ENCODE measurements at places on chromosomes 3 and 15.

DNA sequence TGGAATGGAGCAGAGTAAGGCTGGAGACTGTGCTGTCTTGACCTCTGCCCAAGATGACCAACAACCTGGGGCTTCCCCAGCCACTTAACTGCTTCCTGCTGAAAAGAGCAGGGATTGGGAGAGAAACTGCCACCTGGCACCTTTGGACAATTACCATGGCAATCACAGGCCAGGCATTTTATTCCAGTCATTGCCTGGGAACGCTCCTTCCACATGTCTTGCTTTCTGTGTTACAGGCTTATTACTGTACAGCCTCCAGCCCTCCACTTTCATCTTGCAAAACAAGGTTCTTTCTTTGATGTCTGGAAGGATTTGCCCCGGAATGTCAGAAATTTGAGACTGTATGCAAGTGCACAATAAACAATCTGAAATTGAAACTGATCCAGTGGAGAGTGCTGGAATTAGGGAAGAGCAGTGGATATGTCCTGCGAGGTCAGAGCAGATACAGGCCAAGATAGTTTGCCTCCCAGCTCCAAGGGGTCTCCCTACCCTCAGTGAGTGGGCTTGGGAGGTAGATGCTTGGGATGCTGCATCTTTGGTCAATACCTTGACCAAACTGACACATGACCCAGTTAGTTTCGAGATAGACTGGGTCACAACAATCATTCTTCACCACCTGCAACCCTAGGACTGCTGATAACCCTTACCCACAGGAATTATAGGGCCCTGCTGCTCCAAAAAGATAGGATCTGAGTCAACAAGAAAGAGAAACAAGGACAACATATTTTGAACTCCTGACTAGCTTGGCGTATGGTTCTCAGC lies 2.7 kb downstream of the PPP1R14D start:
- DNase-seq = peak; percentile 85

- no peak for DNase-seq
Observed at GRCh38 chr15:80317389-80318182, 65.6 kb upstream of the CTXND1 start.

GRCh38 chr3:55629432-55629831 lies 142.3 kb upstream of the WNT5A start:
- no peak for DNase-seq

GRCh38 chr3:196740481-196741248 lies 1.0 kb downstream of the PAK2 start:
- DNase-seq = peak; percentile 23

DNA sequence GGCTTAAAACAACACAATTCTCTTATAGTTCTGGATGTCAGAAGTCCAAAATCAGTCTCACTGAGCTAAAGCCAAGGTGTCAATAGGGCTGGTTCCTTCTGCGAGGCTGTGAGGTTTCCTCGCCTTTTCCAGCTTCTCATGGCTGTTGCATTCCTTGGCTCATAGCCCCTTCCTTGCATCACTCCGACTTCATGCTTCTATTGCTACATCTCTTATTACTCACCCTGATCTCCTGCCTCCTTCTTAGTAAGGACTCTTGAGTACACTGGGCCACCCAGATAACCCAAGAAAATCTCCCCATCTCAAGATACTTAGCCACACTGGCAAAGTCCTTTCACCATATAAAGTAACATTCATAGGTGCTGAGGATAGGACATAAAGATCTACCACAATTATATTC lies 193.9 kb downstream of the ADAMTS17 start:
- no peak for DNase-seq

DNA sequence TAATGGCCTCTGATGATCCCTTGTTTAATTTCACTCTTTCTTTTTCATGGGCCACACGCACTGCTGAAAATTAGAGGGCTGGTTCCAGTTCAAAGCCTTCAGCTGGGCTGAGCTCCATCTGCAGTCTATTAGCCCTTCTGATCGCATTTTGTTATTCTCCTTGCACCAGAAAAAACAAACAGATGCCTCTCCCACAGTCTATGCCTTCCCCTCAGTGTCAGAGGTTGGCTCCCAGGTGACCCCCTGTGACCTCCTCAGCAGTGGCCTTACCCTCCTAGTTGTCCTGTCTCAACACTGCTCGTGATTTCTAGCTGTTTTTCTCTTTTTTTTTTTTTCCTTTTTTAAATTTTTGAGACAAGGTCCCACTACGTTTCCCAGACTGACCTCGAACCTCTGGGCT lies 77.1 kb upstream of the PRTG start:
- DNase-seq = no peak

DNA sequence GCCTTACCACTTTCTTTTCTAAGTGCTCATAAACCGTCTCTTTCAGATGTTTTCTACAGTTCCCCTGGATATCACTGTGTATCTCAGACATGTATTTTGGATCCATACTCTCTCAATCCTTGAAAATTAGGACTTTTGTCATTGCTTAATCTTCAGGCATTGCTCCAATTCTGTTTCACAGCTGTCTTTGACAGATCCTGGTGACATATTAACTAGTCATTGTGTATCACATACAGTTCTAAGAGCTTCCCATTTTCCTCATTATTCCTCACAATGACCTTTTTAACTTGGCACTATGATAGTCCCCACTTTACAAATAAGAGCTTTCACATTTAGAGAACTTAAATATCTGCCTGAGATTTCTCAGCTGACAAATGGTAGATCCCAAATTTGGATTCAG lies 151.7 kb downstream of the CLSTN2 start:
- DNase-seq = no peak

GRCh38 chr3:87145553-87145952 lies 81.6 kb upstream of the CHMP2B start:
- no peak for DNase-seq

GRCh38 chr15:55587321-55588069 lies 650 bp downstream of the PYGO1 start:
- DNase-seq = no peak

GRCh38 chr15:48393645-48394506 lies 62.6 kb downstream of the DUT start:
- DNase-seq = no peak

- DNase-seq = no peak
Observed at GRCh38 chr3:10093678-10094077, 14.4 kb downstream of the FANCD2OS start.

DNA sequence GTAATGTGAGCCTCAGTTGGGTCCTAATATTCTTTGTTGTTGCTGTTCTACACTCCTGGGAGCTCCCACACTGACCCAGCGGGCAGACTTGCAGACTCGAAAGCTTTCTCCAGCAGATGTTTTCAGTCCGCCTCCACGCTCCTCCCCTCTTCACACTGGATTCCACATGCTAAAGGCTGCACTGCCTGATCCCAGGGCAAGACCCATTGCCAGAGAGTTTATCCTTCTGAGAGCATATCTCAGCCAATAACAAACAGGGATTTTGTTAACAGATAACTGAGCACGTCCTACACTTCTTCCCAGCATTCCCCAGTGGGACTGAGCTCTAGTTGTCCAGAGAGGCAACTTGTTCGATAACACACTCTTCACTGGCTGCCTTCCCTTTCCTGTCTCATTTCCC lies 8.0 kb upstream of the COL6A6 start:
- no peak for DNase-seq

DNA sequence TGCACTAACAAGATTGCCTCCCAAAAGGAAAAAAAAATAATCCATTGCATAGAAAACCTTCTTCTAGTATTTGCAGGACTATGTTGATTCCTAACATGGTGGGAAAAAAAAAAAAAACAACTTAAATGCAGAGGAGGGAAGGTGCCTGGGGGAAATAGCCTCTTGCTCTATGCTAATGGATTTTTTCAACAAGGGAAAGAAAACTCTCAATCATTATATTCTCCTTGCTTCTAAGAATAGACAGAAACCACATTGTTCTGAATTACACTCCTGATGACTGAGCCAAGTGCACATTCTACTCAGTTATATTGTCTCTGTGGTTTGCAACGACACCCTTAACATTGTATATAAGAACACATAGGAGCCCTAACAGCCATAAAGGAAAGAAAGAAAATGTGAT lies 760.2 kb downstream of the NAALADL2 start:
- DNase-seq = no peak

DNA sequence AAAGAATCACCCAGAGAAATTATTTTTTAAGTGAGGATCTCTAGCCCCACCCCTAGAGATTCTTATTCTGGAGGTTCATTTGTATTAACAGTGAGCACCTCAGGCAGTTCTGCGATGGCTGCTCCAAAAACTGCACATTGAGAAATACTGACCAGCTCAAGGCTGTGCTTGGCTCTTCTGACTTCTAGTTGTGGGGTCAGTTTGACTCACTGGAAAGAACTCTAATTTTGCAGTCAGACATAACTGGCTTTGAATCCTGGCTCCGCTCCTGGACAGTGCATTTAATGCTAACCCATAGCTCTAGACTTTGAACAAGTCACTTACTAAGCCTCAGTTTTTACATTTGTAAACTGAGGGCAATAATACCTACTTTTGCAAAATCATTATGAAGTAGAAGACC lies 123.6 kb upstream of the SKOR1 start:
- DNase-seq = no peak

DNA sequence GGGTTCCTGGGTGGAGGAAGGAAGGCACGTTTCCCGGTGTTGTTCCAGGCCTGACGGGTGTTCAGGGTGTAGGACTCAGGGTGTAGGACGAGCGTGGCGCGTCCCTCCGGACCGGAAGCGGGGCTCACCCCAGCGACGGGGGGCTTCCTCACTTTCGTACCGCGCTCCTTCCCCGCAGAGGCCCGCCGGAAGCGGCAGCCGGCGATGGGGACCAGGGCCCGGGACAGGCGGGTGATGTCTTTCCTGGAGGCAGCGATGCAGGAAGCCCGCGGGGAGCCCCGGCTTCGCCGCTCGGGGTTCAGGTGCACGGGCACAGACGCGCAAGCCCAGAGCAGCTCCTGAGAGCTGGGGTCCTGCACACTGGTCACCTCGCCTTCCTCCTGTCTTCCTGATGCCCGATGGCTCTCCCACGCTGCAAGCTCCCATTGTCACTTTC lies 13.4 kb downstream of the FOXL2NB start:
- DNase-seq = no peak

- DNase-seq = no peak
Observed at GRCh38 chr3:141122455-141123030, 71.4 kb downstream of the SPSB4 start.

GRCh38 chr3:17047162-17047561 lies 162.4 kb downstream of the PLCL2 start:
- no peak for DNase-seq

- no peak for DNase-seq
Observed at GRCh38 chr3:99859825-99860224, 42.2 kb downstream of the CMSS1 start.

- DNase-seq = peak; percentile 52
Observed at GRCh38 chr3:18812316-18812715, 336.0 kb upstream of the KCNH8 start.

DNA sequence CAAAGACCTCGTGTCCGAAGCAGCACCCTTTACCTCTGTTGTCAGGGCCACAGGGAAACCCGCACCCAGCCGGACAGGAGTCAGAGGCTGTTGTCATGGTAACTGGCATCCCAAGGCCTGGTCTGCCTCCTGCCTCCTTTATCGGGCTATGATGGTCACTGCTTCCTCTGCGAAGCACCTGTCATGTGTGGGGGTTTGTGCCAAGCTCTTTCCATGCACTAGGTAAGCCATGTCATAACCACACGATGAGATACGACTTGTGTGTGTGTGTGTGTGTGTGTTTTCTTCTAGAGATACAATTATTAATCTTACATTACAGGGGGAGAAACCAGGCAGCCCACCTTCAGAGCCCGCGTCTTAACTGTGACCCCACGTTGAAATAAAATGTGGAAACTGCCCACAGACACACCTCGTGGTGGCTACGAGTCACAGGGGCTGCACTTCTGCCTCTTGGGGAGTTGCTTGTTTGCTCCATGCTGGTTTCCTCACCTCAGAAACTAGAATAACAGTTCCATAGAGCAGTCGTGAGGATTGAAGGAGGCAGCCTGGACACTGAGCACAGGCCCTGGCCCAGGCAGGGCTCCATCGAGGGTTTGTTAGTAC lies 18.0 kb downstream of the ZDHHC19 start:
- no peak for DNase-seq

DNA sequence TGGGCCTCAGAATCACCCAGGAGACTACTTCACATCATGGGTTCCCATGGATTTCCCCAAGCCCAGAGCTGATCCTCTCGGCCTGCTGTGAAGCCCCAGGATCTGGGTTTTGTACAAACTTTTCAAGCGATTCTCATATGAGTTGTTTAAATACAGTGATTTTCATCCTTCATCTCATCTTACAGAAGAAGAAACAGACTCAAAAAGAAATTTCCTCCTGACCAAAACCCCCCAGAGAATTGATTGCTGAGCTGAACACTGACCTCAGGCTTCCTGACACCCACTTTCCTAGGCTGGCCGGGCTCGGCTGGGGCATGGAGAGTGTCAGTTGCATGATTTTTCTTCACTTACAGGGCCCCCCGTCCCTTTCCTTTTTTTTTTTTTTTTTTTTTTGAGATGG lies 60.3 kb downstream of the BDH1 start:
- DNase-seq = no peak

DNA sequence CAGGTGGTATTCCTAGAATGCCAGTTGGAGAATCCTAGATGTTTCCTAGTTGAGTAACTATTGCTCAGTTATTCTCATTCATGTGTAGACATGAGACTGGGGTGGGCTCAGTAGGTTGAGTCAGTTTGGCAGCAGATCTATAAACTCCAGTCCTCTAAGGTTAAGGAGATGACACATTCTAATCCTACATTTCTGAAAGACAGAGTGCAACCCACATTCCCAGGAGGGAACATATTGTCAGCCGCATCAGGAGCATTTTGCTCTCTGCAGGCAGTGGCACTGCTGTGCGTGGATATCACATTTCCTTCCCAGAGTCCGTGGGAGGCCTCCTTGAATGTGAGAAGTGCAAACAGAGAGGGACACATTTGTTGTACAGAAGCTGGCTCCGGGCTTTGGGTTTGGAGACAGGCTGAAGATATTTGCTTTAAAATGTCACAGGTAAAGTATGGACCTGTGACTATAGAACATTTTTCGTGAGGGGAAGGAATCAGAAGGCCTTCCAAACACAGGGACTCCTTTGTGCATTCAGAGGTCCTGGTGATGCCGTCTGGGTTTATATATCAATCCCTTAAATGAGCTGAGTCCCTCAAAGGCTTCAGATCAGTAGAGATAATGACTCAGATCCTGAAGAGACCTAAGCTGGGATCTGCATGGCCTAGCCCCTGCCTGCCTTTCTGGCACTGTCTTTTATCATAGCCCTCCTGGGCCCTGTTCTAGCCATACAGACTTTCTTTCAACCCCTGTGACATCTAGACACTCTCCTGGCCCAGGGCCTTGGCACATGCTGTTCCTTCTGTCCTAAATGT lies 156.5 kb downstream of the CADPS start:
- DNase-seq = no peak

DNA sequence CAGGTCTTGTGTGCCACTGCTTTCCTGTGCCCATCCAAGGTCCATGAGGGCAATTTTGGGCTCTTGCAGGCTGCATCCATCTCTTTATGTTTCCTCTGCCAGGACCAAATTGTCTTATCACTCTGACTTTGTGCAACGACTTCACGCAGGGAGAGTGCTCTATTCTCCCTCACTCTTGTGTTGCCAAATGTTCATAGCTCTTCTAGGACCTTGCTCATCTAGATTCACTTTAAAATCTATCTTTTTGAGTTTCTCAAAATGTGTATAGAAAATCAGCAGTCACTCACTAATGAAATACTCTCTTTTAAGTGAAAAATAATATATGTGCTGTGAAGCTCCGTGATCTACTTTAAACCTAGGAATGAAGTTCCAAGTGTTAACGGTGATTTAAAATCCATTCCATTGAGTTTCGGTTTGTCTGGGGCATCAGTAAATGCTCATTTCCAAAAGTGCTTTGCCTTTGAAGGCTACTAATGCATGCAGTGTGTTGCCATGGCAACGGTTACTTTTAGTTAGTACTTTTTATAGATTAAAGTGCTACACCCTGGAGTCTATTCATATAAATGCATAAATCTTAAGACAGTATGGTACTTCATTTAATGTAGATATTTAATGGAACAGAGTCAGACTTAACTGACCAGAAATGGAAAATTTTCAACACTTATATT lies 46.6 kb upstream of the GOLGA8J start:
- no peak for DNase-seq

Measured in retinal pigment epithelial cell (primary cell).